ENCODE measurements at places on chromosomes 13 and 19.

GRCh38 chr13:78910147-78910546 lies 251.2 kb upstream of the OBI1 start:
- DNase-seq: no peak

DNA sequence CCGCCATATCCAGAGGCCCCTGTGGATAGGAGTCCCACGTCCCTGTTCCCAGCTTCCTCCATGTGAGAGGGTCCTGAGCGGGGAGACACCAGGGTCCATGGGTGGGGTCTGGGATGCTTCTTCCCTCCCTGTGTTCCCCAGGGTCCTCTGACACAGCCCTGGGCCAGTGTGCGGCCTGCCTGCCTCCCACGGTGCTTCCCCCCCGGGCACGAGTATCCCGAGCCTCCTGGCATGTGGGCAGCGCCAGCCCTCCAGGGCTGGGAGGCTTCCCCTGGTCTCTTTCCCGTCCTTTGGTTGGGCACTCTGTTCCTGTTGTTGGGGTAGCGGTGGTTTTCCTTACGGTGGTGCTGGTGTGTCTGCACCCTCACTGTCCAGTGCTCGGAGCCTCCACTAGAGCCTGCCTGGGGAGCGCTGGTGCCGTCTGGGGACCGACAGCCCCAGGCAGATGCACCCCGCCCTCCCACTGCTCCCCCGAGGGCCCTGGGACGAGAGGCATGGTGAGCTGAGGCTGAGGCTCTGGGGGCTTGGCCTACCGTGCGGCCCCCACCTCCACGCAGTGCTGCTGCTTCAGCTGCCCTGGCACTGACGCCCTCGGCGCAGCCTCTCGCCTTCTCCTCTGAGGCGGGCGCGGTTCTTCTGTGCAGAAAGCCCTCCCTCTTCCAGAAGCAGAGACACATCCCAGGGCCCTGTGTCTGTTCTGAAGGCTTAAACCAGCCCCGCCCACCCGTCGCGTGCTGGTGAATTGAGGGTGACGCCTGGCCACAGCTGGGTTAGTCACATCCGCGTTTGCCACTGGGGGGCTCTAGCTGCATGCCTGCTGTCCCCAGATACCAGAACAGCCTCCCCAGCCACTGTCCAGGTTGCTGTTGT lies 27.9 kb downstream of the PLEKHJ1 start:
- no peak for DNase-seq

GRCh38 chr19:8342684-8343482 lies at the start of gene KANK3:
Gene KANK3, minus strand, starts transcription at chr19:8343262. Its CDS starts 5,434 bp downstream, at chr19:8337828.
- DNase-seq: peak; percentile 96

GRCh38 chr13:27634231-27634630 lies 12.5 kb downstream of the POLR1D start:
- DNase-seq: no peak

DNA sequence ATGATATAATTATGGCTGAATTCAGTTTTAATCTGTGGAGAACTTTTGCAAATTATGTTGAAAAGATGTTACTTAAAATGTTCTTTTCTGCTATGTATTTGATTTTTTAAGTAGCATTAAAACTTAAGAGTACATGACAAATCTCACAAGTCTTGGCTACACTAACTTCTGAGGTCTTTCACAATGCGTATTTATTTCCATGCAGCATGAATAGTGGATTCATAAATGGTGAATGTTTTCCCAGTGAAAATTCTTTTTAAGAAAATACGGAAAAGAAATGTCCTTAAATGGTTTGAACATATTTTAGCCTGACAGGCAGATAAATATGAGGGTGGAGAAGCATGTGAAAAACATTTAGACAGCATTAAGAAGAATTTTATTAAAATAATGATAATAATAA lies 30.2 kb downstream of the GARRE1 start:
- no peak for DNase-seq

GRCh38 chr19:6095760-6096159 lies 14.5 kb downstream of the RFX2 start:
- DNase-seq: no peak

DNA sequence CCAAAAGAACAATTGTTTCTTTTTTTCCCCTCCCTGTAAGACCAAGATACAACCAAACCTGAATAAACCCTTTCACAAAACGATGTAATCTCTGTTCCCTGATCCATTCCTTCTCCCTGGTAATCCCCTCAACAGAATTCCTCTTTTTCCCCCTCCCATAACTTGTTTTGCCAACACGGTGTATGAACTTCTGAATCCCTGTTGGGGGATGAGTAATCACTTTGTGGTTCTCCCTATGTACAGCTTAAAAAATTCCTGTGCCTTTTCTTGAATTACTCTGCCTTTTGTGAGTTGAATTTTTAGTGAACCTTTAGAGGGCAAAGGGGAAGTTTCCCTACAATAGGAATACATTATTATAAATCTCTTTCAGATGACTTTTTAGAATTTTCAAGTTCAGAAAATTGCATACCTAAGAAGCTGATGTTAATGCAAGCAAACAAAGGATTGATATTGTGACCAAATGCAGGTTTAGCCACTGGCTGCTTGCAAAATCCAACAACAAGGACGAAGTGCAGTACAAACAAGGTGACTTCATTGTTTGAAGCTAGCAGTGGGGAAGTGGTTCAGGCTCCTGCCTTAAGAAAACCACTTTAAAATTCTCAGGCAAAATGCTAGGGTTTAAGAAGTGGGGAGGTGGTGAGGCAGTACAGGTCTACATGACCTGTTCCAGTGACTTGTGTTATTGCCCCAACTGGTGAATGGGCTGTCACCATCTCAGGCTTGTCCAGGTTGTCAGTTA lies 15.0 kb upstream of the EPSTI1 start:
- no peak for DNase-seq

DNA sequence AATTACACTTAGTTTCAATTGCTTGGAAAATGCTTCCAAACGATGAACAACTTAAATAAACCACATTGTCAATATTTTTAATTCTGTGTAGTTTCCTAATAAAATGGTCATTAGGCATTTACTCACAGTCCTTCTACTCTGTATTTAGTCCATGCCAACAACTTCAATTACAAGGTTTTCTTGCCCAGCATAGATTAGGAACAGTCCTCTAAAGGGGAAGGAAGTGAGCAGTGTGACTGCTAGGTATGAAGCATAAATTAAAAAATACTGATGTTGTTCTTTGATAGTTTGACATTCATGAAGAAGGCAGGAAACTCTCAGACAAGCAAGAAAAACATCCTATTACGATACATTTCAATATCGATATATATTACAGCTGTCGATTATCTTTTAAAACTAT lies 716.0 kb upstream of the PCDH9 start:
- no peak for DNase-seq

DNA sequence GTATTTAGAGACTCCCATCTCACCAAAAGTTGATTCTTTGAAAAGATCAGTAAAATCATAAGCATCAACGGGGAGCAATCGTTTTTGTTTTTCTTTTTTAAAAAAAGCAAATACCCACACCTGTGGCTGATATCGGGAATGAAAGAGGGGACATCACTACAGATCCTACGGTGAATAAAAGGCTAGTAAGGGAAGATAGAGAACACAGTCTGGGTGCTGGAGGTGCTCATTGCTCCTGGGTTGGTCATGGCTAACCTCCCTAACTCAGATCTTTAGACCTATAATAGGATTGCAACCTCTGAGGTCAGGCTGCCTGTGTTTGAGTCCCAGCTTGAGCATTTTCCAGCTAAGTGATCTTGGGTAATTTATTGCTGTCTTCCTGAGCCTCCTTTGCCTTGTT lies 1.1 kb downstream of the EHD2 start:
- DNase-seq: no peak

- no peak for DNase-seq
Measured at GRCh38 chr13:57970404-57970803, 338.9 kb downstream of the PCDH17 start.

GRCh38 chr13:99071211-99071610 lies 93.3 kb upstream of the DOCK9 start:
- DNase-seq: no peak

DNA sequence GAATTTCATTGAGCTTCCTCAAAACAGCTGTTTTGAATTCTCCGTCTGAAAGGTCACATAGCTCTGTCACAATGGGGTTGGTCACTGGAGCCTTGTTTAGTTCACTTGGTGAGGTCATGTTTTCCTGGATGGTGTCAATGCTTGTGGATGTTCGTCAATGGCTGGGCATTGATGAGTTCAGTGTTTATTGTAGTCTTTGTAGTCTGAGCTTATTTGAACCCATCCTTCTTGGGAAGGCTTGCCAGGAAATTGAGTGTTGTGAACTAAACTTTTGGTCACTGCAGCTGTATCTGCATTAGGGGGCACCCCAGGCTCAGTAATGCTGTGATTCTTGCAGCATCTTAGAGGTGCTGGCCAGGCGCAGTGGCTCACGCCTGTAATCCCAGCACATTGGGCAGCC lies 22.0 kb downstream of the BLOC1S3 start:
- no peak for DNase-seq

GRCh38 chr13:111403266-111403665 lies 82.8 kb downstream of the TEX29 start:
- no peak for DNase-seq

- DNase-seq: peak; percentile 43
Measured at GRCh38 chr13:30576528-30576927, 41.2 kb upstream of the USPL1 start.

DNA sequence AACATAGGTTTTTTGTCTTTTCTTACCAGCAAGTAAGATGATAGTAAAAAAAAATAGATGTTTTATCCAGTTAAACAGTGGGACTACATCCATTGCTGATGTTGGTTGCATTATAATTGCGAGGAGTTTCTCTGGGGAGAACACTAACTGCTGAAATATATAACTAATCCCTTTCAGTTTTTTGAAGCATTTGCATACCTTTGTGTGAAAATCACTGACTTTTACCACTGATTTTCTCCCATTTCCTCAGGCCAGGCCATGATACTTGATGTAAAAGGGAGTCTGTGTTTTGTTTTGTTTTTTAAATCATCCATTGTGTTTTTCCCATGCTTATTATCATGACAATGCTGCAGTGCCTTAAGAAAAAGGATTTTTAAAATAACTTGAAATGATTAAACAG lies 699.5 kb downstream of the PCDH9 start:
- no peak for DNase-seq

GRCh38 chr13:61880578-61881283 lies 465.1 kb upstream of the PCDH20 start:
- peak; percentile 1 for DNase-seq

DNA sequence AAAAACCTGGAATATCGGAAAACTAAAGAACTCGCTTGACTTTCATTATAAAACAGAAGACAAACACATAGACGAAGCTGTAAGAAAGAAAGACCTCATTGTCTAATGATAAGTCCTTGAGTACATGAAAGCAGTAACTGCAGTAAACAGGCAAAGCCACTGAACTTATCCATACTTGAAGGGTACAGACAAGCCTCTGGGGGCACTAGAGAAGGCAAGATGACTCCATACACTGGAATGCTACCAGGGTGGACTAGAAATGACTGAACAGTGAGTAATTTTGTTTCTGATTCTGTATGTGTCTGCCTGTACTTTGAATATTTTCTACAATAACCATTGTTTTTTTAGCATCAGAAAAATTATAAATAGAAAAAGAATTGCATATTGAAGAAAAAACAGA lies 507.9 kb downstream of the UQCRFS1 start:
- no peak for DNase-seq

DNA sequence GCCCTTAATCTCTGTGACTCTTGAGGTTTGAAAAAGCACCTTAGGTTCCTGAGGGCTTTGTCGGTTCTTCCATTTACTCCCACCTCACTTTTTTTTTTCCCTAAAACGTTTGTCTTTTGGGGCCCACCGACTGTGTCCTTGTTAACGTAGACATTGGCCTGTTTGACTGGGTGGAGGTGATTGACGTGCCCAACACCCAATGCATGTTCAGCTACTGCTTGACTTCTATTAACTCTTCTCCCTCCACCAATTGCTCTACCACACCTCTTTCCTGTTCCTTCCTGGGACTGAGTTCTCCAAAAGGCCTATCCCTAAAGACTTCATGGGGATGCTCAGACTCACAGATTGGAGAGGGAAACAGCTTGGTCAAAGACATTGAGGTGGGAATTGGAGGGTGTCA lies 17.3 kb downstream of the CKM start:
- DNase-seq: no peak

- DNase-seq: no peak
Measured at GRCh38 chr19:378706-379105, 30.2 kb downstream of the C2CD4C start.

- DNase-seq: no peak
Measured at GRCh38 chr13:37869756-37870488, at the start of gene TRPC4. Gene TRPC4, minus strand, starts transcription at chr13:37869772. Its CDS starts 86,439 bp downstream, at chr13:37783333.

DNA sequence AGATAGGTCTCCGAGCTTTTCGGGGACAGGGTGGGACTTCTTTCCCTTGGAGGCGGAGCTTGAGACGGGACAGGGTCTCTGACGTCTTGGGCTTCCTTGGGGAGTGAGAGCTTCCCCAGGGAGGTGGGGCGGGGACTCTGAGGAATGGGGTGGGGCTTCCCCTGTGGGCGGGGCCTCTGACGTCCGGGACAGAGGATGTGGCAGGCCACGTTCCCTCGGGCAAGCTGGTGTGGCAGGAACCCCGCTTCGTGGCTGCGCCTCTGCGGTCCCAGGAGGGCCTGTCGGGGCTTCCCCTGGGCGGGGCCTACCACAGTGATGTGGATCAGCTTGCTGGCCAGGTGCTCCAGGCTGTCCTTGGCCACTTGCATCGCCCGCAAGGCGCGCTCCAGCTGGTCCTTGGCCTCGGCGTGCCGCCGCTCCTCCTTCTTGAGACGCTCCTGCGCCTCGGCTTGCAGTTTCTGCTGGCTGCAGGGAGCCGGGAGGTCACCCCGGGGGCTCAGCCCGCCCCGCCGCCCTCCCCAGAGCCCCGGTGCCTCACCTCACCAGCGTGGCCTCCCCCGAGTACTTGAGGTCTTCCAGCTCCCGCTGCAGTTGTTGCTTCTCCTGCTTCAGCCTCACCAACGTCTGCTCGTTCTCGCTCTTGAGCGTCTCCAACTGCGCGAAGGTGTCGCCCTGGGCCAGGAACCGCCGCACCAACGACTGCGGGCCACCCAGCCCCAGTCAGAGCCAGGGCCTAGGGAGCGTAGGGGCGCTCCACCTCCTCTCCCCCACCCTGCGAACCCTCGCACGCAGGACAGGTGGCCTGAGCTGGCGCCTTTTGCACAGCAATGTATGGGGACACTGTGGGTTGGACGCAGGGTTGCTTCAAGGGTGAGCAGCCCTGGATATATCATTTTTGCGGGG lies 3.3 kb upstream of the RGL3 start:
- peak; percentile 84 for DNase-seq

DNA sequence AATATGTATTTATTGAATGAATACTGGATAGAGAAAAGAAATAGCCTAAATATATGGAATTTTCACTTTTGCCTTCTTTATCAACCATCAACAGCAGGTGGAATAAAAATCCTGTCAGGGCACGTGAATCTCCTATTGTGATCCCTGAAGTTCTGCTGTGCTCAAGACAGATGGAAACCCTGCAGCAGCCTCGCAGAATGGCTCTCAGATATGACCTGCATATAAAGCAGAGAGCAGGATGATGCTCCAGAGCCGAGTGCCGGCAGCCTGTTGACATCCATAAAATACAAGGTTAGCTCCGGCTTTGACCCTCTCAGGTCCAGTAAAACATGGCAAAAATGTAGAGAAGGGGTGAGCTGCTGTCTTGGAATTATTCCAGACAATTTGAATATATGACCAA lies 659.3 kb downstream of the DIAPH3 start:
- no peak for DNase-seq
